Hematopoietic multipotent progenitor cell (in vitro differentiated cells): ENCODE measurements at places on chromosomes 2 and 18. TPM values are rescaled to one million over a fixed set of nuclear protein-coding genes. Genes with fewer than 3 reads are reported as not detected.
A peak's percentile ranks its signal among the peaks of the same experiment; 100 is the strongest.

GRCh38 chr2:179793238-179793637, 68.2 kb downstream of the ZNF385B start:
- no peak for DNase-seq

DNA sequence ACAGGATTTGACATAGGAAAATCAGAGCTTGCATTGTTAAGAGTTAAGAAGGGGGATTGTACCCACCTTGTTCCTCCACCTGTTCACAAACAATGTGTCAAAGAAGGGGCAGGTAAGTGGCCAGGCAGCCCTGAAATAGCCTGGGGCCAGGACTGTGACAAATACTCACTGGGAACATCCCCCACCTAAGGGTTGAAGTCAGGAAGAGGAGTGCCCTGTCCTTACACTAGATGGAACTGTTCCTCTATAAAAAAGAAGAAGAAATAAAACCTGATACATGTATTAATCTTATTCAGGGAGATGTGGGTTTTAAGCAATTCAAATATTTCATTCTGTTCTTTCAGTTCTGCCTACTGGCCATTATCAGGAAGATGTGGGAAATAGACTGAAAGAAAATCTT, 41.9 kb downstream of the TACR1 start:
- no peak for DNase-seq

GRCh38 chr18:79603321-79604204, 76.0 kb upstream of the CTDP1 start:
- no peak for DNase-seq

GRCh38 chr2:47357483-47357882, 45.5 kb upstream of the MSH2 start:
- DNase-seq = no peak

The PJVK gene
- total RNA-seq = 0.81 TPM

GRCh38 chr18:8609659-8610458, 622 bp downstream of the RAB12 start:
- DNase-seq = no peak

The IL1RL1 gene
- total RNA-seq = 1.6 TPM

The TIGD1 gene
- 7.3 TPM for total RNA-seq

DNA sequence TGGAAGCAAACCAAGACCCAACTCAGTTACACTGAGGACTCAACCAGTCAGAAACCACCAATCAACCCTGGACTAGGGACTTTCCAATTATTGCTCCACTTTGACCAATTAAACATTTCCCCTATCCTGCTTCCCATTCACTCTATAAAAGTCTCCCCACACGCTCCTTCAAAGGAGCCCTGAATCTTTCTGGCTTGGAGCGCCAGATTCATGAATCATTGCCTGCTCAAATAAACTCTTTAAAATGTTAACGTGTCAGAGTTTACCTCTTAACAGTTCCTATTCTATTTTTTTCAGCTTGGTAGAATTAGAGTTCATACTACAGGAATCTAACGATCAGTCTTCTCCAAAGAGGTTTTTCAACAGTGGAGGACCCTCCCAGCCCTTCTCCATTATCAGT, 20.7 kb upstream of the SULT1C2 start:
- DNase-seq = no peak

- DNase-seq = peak; percentile 3
These were observed 902 bp downstream of the SS18 start for GRCh38 chr18:26089293-26090129.

DNA sequence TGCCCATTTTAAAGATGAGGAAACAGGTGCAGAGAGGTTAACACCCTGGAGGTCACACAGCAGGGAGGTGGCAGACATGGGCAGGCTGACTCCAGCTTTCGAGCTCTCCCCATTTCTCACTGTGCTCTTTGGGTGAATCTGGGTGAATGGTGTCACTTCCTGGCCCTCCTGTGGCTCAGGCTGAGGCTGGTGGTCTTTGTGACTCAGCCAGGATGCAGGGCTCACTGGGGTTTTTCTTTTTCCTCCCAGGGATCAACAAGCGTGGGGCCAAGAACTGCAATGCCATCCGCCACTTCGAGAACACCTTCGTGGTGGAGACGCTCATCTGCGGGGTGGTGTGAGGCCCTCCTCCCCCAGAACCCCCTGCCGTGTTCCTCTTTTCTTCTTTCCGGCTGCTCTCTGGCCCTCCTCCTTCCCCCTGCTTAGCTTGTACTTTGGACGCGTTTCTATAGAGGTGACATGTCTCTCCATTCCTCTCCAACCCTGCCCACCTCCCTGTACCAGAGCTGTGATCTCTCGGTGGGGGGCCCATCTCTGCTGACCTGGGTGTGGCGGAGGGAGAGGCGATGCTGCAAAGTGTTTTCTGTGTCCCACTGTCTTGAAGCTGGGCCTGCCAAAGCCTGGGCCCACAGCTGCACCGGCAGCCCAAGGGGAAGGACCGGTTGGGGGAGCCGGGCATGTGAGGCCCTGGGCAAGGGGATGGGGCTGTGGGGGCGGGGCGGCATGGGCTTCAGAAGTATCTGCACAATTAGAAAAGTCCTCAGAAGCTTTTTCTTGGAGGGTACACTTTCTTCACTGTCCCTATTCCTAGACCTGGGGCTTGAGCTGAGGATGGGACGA, 13.2 kb downstream of the ITM2C start:
- DNase-seq = peak; percentile 93

GRCh38 chr2:226086190-226086589, 686.7 kb downstream of the NYAP2 start:
- no peak for DNase-seq

DNA sequence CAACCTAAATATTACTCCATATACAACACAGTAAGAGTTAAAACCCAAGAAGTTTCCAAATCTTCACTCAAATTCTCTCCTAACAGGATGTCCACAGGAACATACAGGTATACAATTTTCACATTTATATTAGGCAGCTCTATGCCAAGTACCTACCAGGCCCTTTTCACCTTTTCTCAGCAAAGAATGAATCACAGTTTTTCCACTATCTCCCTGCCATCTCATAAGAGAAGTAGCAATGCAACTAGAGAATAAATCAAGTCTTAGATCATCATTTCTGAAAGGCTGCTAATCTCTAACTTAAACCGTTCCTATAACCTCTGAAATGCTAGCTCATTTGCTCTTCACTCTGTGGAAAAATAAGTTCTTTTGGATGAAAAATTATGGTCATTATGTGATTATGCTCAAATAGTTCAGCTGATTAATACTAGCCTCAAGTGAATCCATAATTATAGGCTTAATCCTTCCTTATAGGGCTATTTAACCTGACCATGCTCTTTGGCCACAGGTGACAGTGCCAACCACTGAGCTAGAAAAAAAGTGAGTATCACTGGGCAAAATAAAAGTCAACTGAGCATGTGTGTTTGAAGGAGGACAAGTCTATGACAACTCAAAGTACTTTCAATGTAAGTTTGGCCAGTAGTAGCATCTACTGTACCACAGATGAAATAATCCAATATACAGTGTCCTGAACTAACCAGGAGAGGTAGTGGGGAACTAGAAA, 79.7 kb downstream of the COBLL1 start:
- no peak for DNase-seq

GRCh38 chr18:40993363-40993762, 961.7 kb upstream of the PIK3C3 start:
- no peak for DNase-seq

DNA sequence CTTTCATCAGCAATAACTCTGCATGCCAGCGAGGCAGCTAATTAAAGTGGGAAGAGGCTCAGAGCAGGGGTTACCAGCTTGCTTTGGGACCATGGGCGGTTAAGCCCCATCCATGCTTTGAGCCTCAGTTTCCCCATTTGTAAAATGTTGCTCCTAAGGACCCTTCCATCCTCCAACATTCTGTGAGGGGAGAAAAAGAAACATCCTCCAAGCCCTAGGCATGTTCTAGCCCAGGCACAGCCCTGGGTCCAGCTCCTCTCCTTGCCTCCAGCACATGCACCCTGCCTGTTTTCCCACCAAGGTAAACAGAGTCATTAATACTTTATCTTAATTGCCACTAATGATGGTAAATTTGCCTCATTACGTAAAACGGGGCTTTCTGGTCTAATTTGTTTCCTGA, 113.3 kb upstream of the MYCN start:
- DNase-seq = no peak

The MSH6 gene
- 71.9 TPM for total RNA-seq

DNA sequence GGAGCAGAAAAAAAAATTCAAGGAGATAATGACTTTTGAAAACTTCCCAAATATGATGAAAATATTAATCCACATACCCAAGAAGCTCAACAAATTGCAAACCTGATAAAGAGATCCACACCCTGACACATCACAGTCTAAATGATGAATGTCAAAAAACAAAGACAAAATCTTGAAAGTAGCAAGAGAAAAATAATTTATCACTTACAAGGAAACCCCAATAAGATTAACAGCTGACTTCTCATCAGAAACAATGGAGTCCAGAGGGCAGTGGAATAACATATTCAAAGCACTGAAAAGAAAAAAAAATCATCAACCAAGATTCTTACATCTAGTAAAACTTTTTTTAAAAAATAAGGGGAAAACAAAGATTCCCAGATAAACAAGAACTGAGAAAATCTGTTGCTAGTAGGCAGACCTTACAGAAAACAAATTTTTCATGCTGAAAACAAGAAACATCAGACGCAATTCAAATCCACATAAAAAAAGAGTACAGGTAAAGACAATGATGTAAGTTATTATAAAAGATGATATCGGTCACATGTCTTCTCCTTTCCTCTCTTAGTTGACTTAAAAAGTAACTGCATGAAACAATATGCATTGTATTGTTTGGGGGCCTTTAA, 21.3 kb downstream of the SLC66A2 start:
- peak; percentile 48 for DNase-seq

The RAX gene
- total RNA-seq = not detected

The RNF125 gene
- 8.9 TPM for total RNA-seq

DNA sequence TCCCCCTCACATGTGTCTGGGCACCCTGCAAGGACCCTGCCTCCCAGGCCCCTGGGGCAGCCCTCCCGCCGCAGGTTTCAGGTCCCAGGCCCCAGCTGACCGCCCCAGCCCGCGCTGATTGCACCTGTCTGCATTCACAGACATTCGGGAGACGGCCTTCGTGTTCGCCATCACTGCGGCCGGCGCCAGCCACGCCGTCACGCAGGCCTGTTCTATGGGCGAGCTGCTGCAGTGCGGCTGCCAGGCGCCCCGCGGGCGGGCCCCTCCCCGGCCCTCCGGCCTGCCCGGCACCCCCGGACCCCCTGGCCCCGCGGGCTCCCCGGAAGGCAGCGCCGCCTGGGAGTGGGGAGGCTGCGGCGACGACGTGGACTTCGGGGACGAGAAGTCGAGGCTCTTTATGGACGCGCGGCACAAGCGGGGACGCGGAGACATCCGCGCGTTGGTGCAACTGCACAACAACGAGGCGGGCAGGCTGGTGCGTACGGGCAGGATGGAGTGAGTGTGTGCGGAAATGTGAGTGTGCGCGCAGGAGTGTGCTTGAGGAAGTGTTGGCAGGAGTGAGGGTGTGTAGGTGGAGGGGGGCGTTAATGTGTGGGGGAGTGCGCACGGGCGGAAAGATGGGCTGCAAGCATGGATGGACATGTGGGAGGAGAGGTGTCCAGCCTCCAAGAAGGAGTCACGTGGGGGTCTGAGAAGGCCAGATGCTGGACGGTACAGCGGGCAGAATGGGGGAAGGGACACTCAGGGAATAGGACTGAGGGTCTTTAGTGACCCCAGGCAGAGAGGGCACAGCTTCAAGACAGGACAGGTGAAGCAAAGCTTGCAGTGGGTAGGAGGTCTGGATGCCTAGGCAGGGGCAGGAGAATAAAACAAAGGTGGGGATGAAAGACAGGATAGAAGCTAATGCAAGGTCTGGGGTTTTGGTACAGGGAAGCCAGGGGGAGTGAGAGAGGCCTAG, 9.0 kb upstream of the WNT10A start:
- DNase-seq = no peak

- no peak for DNase-seq
These were observed 1078.5 kb upstream of the ZEB2 start for GRCh38 chr2:145598434-145598833.

The TDRD15 gene
- total RNA-seq = under 0.01 TPM
